ENCODE measurements at places on chromosomes 4 and X.

DNA sequence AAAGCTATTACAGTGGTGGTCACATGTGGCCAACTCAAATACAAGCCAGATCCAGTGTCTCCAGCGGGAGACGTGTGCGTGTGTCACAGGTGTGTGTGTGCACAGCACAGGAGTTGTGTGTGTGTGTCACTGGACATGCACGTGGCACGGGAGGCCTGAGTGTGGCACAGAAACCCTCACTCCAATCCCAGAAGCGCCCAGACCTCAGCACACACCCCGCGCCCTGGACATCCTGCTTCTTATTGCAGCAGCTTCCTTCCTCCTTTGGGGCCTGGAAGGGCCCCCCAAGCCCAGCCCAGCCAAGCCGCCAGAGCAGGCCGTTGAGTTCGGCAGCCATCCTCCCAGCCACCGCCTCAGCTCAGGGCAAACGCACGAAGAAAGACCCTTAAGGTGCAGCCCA lies 37.9 kb downstream of the ACOX3 start:
- DNase-seq = no peak

- DNase-seq = no peak
Measured at GRCh38 chrX:51148848-51149247, 183.8 kb upstream of the NUDT10 start.

GRCh38 chr4:108240366-108240765 lies 71.6 kb upstream of the LEF1 start:
- DNase-seq = no peak

- no peak for DNase-seq
Measured at GRCh38 chr4:107854356-107855022, 29.8 kb downstream of the SGMS2 start.

- no peak for DNase-seq
Measured at GRCh38 chrX:38220415-38221390, at the start of gene SRPX. SRPX (minus strand) TSS chrX:38220871; CDS start chrX:38220792, 79 bp downstream.

DNA sequence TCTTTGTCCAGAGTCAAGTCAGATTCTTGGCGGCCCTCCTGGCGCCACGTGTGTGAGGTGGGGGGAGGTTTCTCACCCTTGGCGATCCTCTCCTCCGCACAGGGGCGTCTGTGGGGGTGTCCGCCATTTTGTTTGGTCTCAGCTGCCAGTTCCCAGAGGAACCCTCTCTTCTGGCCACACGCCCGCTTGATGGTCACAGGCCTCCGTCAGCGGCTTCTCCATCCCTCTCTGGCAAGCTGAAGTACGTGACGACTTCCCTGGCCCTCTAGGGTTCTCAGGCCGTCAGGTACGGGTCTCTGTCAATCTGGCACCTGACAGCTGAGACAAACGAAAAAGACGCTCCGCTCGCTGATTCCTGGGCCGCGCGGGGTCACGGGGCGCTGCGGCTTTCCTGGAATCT lies 272.6 kb downstream of the TRIML1 start:
- DNase-seq = no peak

DNA sequence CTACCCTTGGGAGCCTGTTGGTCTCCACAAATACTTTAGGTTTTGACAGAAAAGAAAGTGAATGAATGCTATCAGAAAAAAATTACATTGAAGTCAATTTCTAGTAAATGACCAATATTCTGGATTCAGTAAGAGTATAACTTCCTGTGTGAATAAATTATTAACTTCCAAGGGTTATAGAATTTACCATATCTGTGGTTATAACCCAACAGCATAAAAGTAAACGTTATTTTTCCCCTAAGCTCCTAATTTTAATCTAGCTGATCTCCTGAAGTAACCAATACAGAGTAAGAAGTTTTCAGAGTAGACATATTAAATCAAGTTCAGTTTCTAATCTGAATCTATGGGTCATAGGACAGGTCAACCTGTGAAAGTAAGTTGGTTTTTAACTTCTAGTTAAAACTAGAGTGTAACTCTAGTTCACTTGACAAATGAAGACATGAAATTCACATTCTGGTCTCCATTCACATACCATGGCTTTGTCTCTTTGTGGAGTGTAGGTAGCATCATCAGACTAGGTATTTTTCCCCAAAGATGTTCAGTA lies 22.8 kb downstream of the DTHD1 start:
- no peak for DNase-seq

DNA sequence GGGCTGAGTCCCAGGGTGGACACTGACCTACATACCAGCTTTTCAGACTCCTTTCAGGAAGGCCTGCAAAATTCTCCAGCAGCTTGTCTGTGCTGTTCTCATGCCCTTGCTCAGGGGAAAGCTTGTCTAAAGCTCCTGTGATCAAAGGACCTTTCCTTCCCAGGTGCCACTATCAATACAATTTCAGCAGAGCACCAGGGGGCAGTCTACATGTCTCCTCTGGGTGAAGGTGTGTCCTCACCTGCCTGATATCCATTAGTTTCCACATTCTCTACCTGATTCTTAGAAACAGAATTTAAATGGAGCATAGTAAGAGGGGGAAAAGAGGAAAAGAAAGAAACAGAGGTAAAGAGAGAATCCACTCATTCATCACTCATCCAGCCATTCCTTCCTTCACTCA lies 114.2 kb downstream of the PPARGC1A start:
- DNase-seq = no peak

- no peak for DNase-seq
Measured at GRCh38 chr4:165464376-165464775, 85.6 kb downstream of the CPE start.

DNA sequence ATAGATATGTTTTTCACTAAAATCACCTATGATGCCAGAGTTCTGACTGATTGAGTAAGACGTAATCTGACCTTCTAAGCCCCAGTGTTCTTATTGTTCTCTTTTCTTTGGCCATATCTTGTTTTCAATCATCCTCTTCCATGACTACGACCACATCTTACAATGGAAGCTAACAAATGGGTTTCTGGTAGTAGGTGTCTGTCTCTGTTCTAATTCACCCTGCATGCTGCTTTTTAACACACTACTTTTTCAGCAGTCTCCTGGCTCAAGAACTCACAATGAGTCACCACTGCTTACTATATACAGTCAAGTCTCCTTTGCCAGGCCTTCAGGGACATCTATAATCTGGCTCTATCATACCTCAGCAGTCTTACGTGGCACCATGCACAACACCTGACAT lies 146.1 kb downstream of the NEXMIF start:
- no peak for DNase-seq
